ENCODE measurements at places on chromosomes 5 and 9. TPM values are rescaled to one million over a fixed set of nuclear protein-coding genes. Genes with fewer than 3 reads are reported as not detected.

ARHGEF37 gene
- total RNA-seq: 13.0 TPM

DNA sequence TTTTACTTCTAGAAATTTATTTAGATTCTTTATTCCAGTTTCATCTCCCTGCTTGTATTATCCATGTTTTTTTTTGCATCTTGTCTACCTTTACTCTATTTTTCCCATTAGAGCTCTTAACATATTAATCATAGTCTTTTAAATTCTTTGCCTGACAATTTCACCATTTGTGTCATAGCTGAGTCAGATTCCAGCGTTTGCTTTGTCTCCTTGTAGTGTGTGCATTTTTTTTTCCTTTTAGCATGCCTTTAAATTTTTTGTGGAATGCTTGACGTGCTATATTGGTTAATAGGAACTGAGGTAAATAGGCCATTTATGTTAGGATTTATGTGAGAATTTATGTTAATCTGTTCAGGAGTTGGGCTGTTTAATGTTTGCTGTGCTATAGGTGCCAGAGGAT, 41.8 kb upstream of the NFIL3 start:
- no peak for DNase-seq
- no peak overlapping the region for H3K4me3 ChIP-seq
- H3K27me3 ChIP-seq: peaks cover 13% of the 10 kb centered on the region
- H3K36me3 ChIP-seq: no peaks in the 10 kb centered on the region

DNA sequence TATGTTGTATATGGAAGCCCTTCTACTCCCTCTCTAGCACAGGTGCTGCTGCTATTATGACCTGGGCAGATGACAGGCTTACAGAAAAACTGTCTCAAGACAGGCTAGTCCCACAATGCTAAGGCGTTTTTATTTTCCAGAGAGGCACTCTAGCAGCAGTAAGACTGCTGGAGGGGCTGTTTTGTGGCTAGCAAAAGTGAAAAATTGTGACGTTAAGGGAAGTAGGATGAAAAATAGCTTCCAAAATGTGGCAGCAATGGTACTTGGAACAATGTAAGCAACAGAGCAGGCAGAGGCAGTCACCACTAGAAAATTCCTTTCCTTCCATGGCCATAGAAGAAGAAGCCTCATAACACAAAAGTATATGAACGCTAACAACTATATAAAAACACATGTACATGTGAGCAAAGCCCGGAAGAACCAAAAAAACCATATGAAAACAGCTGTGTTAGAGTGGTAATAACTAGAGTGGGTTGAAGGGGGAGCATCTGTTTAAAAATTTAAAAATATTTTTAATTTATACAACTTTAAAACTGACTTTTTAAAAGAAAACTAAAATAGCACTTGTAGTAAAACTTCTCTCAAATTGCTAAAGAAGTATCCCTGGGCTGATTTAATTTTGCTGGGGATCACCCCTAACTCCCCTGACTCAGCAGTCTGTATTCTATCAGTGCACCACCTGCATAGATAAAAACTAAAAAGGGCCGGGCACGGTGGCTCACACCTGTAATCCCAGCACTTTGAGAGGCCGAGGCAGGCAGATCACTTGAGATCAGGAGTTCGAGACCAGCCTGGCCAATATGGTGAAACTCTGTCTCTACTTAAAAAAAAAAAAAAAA, 30.6 kb downstream of the CLINT1 start:
- DNase-seq: no peak
- H3K4me3 ChIP-seq: no peak overlapping the region
- peak overlapping the region; percentile 56 for H3K27ac ChIP-seq
- H3K27me3 ChIP-seq: no peaks in the 10 kb centered on the region
- no peaks in the 10 kb centered on the region for H3K36me3 ChIP-seq

- no peaks in the 10 kb centered on the region for H3K36me3 ChIP-seq
- no peak overlapping the region for H3K27ac ChIP-seq
- no peak overlapping the region for H3K4me3 ChIP-seq
- peaks cover 75% of the 10 kb centered on the region for H3K27me3 ChIP-seq
- DNase-seq: no peak
Measured at GRCh38 chr5:178383301-178383918, 150.8 kb upstream of the PHYKPL start.

OBP2B gene
- total RNA-seq: not detected

DNA sequence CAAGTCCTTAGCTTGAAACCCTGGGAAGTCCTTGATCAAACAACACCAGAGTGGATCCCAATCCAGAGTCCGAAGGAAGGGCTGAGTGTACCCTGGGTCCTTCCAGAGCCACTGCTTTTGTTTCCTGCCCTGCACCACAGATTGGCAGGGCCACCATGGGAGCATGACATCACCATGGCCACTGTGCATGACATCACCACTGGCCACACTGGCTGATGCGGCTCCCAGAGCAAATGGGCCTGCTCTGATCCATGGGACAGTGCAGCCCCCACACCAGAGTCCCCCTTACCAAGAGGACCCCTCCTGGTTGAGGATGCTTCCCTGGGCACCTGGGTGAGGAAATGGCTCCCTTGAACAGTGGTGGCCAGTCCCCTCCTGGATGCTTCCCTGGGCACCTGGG, 9.9 kb downstream of the SLC6A3 start:
- H3K27ac ChIP-seq: no peak overlapping the region
- H3K4me1 ChIP-seq: no peaks in the 10 kb centered on the region
- peaks cover 14% of the 10 kb centered on the region for H3K27me3 ChIP-seq
- no peak for DNase-seq
- no peaks in the 10 kb centered on the region for H3K36me3 ChIP-seq
- no peak overlapping the region for H3K4me3 ChIP-seq

DNA sequence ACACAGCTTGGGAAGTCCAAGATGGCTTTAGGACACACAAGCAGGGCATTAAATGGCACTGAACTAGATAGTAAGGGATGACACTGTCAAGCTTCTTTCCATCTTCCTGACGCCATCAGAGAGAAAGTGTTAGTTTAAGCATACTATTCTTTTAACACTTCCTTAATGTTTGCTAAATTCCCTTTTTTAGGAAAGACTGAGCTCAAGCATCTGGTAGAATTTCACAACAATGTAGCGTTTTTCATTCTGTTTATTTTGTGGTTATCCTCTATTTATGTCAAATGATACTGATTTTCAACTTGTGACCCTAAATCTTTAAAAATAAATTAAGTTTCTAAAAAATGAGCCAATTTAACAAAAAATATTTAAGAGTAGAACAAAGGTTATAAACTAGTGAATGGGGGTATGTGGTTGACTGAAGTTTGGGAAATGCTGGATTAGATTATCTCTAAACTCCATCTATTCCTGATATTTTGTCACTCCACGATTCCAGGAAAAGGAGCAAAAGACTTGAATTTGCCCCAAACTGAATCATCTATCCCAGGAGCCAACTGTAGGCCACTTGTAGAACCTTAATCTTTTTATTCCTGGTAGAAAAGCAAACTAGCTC, 147.4 kb upstream of the KLF9 start:
- no peak for DNase-seq
- H3K36me3 ChIP-seq: no peaks in the 10 kb centered on the region
- peaks cover 36% of the 10 kb centered on the region for H3K27me3 ChIP-seq
- H3K27ac ChIP-seq: no peak overlapping the region
- H3K4me3 ChIP-seq: no peak overlapping the region
- H3K4me1 ChIP-seq: no peaks in the 10 kb centered on the region

GRCh38 chr9:105330755-105331154, 86.3 kb downstream of the SLC44A1 start:
- no peaks in the 10 kb centered on the region for H3K27me3 ChIP-seq
- H3K4me3 ChIP-seq: no peak overlapping the region
- H3K27ac ChIP-seq: no peak overlapping the region
- DNase-seq: no peak
- peaks cover 4% of the 10 kb centered on the region for H3K36me3 ChIP-seq
- peaks cover 21% of the 10 kb centered on the region for H3K4me1 ChIP-seq

GRCh38 chr9:36501727-36502126, 71.0 kb upstream of the MELK start:
- no peaks in the 10 kb centered on the region for H3K36me3 ChIP-seq
- no peak overlapping the region for H3K4me3 ChIP-seq
- no peaks in the 10 kb centered on the region for H3K27me3 ChIP-seq
- no peak for DNase-seq
- no peak overlapping the region for H3K27ac ChIP-seq
- no peaks in the 10 kb centered on the region for H3K4me1 ChIP-seq

DNA sequence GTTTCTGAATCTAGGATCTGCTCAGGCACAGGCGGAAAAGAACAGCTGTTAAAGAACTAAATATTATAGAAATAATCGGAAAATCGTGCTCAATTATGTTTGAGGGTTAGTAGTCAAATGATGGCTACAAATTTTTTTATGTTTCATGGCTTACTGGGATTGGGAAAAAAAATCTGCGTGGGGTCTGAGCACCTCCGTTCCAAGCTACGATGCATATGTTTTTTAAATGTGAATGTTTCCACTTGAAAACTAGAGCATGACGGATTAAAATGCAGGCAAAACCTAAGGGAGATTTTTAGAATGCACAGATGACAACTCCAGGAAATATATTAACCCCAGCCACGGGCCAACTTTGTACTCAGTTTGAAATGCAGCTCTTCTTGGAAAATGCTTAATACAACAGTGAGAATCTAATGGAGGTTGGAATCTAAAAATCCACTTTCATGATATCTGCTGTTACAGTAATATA, 5.3 kb downstream of the OTP start:
- no peak overlapping the region for H3K27ac ChIP-seq
- peaks cover 26% of the 10 kb centered on the region for H3K36me3 ChIP-seq
- H3K27me3 ChIP-seq: peaks cover 30% of the 10 kb centered on the region
- H3K4me1 ChIP-seq: peaks cover 21% of the 10 kb centered on the region
- no peak for DNase-seq

GRCh38 chr9:107805201-107805600, 315.6 kb upstream of the KLF4 start:
- H3K36me3 ChIP-seq: no peaks in the 10 kb centered on the region
- no peak for DNase-seq
- H3K4me3 ChIP-seq: no peak overlapping the region
- H3K4me1 ChIP-seq: peaks cover 10% of the 10 kb centered on the region
- no peak overlapping the region for H3K27ac ChIP-seq

DNA sequence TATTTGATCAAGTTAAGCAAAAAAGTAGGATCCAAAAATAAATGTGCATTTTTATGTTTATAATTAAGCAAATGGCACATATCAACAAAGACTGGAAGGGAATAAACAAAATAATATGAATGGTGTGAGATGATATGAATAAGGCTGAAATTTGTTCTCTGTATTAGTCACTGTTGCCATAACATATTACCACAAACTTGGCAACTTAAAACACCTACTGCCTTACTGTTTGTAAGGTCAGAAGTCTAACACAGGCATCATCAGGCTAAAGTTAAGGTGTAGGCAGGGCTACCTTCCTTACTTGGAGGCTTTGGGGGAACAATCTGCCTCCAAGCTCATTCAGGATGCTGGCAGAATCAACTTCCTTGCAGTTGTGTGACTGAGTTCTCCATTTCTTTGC, 19.3 kb downstream of the PGGT1B start:
- no peaks in the 10 kb centered on the region for H3K27me3 ChIP-seq
- H3K27ac ChIP-seq: no peak overlapping the region
- H3K36me3 ChIP-seq: no peaks in the 10 kb centered on the region
- peaks cover 22% of the 10 kb centered on the region for H3K4me1 ChIP-seq
- DNase-seq: no peak

CDHR2 gene
- 13.3 TPM for total RNA-seq

DNA sequence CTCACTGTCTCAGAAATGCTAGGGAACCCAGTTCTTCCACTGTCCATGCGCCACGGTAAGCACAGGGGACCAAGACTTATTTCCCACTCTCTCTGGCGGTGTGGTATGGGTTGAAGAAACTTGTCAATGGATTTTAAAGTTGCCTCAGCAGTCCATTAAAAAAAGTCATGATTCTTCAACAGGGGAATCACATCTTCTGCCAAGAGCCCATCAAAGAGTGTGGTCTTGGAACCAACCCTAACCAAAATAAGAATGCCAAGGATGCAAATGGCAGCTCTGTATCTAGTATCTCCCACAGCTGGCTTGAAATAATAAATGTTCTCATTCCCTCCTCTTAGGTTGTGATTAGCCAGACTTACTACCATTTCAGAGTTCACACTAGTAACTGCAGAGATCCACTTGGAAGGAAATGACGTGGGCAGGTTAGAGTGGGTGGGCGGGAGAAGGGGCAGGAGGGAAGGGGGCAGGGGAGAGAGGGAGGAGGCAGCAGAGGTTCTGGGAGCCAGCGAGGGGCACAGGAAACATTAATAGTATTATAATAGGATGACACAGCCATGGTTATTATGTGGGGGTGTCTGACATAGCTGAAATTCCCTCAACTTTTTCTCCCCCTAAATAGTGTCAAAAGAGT, 17.6 kb downstream of the PTCH1 start:
- H3K4me3 ChIP-seq: no peak overlapping the region
- H3K4me1 ChIP-seq: peaks cover 16% of the 10 kb centered on the region
- no peaks in the 10 kb centered on the region for H3K27me3 ChIP-seq

DND1 gene
- total RNA-seq: 2.8 TPM

DNA sequence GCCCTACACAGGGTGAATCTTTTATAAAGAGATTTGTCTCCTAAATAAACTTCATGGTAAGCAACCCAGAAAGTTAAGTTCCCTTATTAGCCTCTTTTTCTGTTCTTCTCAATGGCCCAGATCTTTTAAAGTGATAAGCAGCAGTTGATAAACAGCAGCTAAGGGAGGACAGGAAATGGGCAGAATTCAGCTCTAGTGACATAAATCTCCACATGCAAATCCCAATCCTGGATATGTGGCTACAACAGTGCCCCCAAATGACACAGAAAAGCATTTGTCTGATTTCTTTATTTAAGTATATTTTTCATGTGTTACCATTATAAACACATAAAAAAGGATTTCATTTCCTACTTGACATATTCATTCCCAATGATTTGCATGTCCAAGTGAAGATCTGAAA, 199.0 kb downstream of the DTWD2 start:
- H3K4me1 ChIP-seq: no peaks in the 10 kb centered on the region
- H3K36me3 ChIP-seq: no peaks in the 10 kb centered on the region
- no peak overlapping the region for H3K27ac ChIP-seq

GRCh38 chr5:100550531-100551051, 15.4 kb downstream of the FAM174A start:
- no peak overlapping the region for H3K27ac ChIP-seq
- no peaks in the 10 kb centered on the region for H3K36me3 ChIP-seq
- H3K4me1 ChIP-seq: no peaks in the 10 kb centered on the region
- no peaks in the 10 kb centered on the region for H3K27me3 ChIP-seq
- H3K4me3 ChIP-seq: no peak overlapping the region

SYNPO gene
- 0.92 TPM for total RNA-seq

- H3K4me1 ChIP-seq: no peaks in the 10 kb centered on the region
- no peaks in the 10 kb centered on the region for H3K36me3 ChIP-seq
- no peaks in the 10 kb centered on the region for H3K27me3 ChIP-seq
Measured at GRCh38 chr5:923281-923873, 30.7 kb downstream of the TRIP13 start.

- no peak for DNase-seq
- H3K4me3 ChIP-seq: no peak overlapping the region
- H3K27ac ChIP-seq: no peak overlapping the region
- no peaks in the 10 kb centered on the region for H3K36me3 ChIP-seq
Measured at GRCh38 chr5:32217886-32218396, 43.8 kb upstream of the GOLPH3 start.

DNA sequence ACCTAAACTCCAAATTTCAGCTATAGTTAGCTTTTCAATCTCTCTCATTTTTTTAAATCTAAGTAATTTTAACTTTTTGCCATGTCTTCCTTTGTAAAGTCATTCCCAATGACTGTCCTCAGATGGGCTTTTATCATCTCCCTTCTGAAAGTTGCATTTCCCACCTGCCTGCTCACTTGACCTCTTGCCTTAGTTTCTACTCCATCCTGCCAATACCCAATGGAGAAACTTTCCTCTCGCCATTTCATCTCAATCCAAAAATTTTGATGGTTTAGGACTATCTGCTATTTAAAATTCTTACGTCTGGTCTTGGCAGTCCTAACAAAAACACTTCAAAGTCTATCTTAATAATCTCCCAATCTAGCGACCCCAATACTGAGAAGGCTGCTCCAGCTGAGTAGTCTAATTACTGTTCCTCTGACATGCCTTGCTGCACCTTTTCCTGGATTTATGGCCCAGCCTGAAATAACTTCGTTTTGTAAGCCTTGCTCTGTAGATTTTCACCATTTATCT, 231.3 kb downstream of the PRR16 start:
- no peak overlapping the region for H3K27ac ChIP-seq
- no peak overlapping the region for H3K4me3 ChIP-seq
- no peaks in the 10 kb centered on the region for H3K27me3 ChIP-seq
